NCI-H774 (cell line): ENCODE measurements at places on chromosomes 7 and 10.

DNA sequence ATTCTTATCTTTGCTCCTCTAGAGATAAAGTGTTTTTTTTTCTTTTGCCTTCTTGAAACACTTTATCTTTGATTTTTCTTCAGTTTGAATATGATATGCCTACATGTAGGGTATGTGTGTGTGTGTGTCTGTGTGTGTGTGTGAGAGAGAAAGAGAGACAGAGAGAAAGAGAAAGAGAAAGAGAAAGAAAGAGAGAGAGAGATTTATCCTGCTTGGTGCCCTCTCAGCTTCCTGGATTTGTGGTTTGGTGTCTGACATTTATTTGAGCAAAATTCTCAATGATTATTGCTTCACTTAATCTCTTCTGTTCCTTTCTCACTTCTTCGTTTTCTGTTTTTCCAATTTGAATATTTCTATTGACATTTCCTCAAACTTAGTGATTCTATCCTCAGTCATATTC lies 60.3 kb downstream of the RAB18 start:
- DNase-seq: no peak

DNA sequence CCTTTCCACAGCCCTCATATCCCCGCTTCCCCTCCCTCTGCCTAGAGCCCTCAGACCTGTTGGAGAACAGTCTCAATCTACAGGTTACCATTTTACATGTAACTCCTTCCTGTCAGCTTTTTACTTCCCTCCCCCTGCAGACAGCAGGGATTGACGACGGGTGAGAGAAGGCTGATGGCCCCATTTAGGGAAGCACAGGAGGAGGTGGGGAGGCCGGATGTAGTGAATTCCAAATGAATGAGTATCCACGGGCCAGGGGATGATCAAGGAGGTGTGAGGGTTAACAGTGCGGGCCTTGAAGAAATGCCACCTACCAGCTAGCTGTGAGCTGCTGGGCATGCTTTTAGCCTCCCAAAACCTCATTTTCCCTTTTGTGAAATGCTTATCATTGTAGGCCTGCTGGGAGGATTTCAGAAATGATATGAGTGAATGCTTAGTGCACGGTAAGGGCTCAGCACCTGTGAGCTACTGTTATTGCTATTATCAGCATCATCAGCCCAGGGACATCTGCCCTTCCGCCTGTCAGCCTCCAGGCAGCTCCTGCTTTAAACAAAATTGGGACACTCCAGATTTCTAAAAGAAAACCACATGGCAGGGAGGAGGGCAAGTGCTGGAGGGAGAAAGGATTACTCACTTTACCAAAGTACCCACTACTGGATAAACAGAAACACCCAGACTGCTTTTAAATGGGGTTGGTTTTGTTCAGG lies 6.5 kb upstream of the NANOS1 start:
- no peak for DNase-seq

DNA sequence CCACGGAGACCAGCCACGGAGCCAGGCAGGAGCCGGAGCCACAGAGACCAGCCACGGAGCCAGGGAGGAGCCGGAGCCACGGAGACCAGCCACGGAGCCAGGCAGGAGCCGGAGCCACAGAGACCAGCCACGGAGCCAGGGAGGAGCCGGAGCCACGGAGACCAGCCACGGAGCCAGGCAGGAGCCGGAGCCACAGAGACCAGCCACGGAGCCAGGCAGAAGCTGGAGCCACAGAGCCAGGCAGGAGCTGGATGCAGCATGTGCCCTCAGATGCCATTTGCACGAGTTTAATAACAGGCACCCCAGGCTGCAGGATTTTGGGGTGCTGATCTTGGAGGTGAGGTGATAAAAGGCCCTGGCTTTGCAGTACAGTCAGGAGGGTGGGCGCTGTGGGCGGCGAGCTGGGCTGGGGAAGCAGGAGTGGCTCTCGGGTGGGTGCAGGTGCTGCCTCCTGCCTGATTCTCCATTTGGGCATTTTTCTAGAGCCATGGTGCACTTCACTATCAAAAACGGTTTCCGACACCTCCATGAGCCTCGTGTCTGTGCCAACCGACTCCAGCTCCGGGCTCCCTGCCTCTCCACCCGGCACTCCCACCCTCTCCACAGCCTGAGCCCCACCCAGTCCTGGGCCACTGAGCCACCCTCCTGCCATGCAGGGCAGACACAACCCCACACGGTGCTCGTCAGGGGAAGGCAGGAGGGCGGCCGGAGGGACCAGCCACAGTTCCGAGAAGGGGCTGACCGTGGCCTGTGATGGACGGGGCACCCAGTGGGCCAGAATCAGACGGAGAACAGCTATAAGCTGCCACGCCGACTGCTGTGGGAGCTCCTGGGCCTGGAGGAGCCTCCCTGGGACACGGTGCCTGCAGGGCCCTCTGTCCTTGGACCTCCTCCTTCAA lies 40.8 kb upstream of the NKX6-2 start:
- DNase-seq: no peak

GRCh38 chr7:100825751-100826513 lies 1.4 kb downstream of the EPHB4 start:
- DNase-seq: no peak

DNA sequence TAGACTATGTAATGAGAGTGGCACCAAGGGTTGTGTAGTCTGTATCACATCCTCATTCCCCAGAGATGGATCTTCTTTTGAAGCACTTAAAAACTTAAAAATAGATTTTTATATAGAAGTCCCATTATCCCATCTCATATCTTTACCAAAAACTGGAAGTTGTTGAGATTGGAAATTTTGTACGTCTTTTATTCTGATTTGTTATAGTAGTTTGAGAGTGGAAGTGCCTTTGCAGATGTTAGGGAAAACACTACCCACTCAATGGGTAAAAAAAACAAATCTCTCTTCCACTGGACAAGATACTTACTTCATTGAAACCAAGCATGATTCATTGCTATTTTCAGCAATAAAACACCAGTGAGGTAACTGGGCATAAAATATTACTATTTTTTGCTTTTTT lies 184.4 kb downstream of the MACC1 start:
- DNase-seq: no peak
